ENCODE measurements at places on chromosomes 4 and X.

DNA sequence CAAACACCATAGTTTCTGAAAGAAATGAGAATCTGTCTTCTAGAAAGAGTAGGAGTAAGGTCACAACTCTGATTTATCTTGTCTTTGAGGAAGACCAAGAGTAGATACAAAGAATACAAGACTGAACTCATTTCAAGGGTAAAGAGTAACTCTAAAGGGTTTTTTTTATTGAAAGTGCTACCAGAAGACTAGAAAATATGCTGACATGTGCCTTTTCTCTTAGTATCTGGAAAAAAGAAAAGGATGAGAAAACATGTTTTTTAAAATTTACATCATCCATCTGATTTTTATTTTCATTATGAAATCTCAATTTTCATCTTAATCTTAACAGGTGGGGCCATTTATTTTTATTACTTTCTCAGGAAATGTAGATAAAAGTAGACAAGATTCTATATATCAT is 43.0 kb downstream of the UNC5C start:
- DNase-seq = no peak

- DNase-seq = no peak
Observed at GRCh38 chrX:130550351-130550750, 148.6 kb downstream of the RBMX2 start.

GRCh38 chr4:182929296-182929695 is 12.1 kb upstream of the DCTD start:
- no peak for DNase-seq

GRCh38 chrX:70480660-70481018 is 36.0 kb downstream of the DLG3 start:
- DNase-seq = no peak

DNA sequence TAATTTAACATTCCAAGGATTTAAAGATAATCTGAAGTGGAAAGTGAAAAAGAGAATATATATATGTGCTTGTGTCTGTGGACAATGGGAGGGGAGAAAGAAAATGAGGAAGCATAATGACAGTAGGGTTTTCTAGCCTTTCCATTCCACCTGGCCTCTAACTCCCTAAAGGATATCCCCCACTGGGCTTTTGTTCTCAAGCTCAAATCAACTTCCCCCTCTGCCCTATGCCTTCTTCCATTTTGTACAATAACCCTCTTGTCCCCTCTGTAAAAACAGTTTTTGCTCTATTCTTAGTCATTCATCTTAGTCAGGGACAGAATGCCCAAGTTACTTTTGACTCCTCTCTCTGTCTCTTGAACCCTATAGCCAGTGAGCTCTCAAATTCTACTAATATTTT is 23.6 kb downstream of the ANTXR2 start:
- DNase-seq = no peak

DNA sequence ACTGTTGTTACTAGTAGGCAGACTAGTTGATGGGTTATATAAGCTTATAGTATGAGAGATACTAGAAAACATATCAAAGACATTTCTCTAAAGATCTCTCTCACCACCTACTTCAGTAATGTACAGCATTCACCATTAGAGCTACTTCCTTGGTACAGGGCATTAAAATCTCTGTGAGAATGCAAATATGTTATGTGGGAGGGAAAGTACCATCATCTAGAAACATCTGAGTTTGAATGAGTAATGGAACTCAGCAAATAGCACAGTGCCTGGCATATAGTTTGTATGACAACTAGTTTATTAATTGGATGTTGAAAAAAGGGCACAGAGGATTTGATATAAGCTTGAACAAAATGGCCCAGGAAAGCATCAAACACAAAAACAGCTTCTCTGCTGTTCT is 211.1 kb downstream of the GLUD2 start:
- no peak for DNase-seq

- DNase-seq = no peak
Observed at GRCh38 chr4:162770761-162771490, 395.8 kb downstream of the NAF1 start.

GRCh38 chr4:123444290-123444731 is 47.7 kb downstream of the SPRY1 start:
- peak; percentile 33 for DNase-seq

DNA sequence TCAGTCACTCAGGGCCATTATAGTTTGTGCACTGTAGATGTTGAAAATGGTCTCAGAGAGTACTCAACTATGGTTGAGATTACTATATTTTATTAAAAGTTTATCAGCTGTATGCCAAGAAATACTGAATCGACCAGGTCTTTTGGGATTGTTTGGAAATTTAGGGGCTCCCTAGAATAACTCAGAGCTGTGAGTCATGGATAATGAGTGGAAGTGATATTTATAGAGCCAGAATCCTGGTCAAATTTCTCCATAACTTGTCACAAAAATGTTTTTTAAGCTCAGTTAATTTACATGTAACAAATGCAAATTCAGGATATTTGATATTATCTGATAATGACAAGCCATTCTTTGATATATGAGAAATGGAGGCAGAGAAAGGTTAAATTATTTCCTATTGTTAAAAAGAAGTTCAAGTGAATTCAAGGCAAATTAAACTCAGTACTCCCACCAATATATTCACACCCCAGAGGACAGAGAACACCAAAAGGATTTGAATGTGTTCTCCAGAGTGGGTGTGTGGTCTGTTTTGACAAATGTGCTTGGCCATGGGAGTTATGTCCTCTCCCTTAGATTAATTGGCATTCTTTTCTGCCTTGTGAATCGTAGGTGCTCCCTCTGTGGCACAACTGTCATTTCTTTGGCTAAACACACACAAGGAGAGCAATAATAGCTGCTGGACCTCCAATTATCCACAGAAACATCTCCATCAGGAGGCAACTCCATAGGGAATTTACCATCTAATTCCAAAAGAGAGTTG is 37.7 kb downstream of the ARHGAP24 start:
- DNase-seq = no peak

DNA sequence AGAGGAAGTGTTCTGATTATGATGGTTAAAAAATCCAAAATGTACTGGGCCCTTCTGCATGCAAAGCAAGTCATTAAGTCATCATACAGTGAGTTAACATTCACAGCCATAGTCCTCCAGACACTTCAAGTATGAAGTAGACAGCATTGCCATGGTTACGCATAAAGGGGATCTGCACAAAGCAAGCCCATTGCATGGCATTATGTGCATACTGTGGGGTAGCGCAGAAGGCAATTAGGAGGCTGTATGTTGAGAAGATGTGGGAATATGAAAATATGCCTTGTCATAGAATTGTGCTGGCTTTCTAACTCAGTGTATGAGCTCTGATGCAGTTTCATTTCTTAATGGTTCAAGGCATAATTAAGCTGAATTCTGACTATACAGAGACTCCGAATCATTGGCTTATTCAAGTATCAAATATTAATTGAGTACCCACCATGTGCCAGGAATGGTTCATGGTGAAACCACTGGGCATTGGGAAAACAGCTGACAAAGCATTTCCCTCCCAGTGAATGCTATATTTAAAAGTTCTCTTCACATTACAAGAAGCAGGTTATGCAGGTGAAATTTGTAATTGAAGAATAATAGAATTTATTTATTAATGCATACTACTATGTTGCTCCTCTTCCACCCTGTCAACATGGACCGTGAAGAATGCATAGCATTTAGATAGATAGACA is 588.9 kb downstream of the ZNF674 start:
- DNase-seq = no peak

DNA sequence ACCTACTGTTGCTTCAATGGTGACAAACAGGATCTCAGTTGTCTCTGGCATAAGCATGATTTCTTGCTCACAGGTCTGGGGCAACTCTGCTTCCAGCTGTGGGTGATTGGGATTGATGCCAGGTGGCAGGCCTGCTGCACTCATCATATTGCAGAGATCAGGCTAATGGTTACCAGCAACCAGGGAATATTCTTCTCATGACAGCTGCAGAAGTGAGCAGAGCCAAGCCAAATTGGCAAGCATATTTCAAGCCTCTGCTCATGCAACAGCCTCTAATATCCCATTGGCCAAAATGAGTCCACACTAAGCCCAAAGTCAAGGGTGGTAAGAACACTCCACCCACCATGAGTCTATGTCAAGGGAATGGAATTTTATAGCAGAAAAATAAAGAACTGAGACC is 26.7 kb upstream of the TBC1D19 start:
- no peak for DNase-seq

DNA sequence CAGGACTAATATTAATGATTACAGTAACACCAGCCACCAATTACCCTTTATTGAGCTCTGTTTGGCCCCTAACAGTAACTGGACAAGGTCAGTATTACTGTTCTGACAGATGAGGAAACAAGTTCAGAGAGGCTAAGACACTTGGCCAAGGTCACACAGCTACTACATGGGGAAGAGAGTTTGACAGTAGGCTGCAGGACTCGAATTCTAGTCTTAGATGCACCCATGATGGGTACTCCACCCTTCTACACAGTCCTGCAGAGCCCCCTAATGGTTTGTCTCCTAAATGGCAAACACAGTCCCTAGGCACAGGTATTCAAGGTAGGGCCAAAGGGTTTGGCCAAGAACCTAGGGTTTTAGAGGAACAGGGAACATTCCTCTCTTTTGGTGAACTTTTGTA is 93.9 kb downstream of the NSUN7 start:
- no peak for DNase-seq

DNA sequence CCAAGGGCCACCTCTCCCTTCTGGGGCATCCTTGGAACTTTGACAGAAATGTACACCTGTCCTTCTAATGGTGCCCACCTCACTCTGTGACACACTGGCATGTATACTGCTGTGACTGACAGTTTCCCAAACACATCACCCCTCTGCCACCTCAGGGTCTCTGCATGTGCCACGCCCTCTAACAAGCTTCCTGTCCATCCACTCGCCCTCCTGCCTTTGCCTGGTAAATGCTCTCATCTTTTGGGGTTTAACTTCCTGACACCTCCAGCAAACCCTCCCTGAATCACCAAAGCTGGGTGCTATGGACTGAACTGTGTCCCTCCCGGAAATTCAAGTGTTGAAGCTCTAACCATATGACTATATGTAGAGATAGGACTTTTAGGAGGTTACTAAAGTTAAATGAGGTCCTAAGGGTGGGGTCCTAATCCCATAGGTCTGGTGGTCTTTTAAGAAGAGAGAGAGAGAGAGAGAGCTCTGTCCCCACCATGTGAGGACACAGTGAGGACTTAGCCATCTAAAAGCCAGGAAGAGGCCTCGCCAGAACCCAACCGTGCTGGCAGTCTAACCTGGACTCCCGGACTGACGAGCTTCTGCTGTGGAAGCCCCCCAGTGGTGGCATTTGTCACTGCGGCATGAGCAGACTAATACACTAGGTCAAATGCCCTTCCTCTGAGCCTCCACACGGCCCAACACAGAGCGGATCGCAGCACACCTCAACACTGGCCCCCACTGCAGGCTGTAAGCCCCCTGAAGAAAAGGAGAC is 95.6 kb downstream of the AFAP1 start:
- DNase-seq = peak; percentile 74

GRCh38 chr4:112075129-112075753 is 70.0 kb upstream of the FAM241A start:
- DNase-seq = no peak

- no peak for DNase-seq
Observed at GRCh38 chrX:106621836-106622235, 10.1 kb downstream of the RADX start.

Data from activated CD8-positive, alpha-beta memory T cell treated with anti-CD3 and anti-CD28 coated beads, Interleukin-2, amount 50 U/mL, for 4 hours (primary cell).